ENCODE measurements at places on chromosomes 5 and 9. TPM values are rescaled to one million over a fixed set of nuclear protein-coding genes. Genes with fewer than 3 reads are reported as not detected.

- DNase-seq = no peak
Measured at GRCh38 chr9:85200726-85201404, 531.3 kb downstream of the NTRK2 start.

- DNase-seq = peak; percentile 23
Measured at GRCh38 chr9:117487555-117488175, 72.8 kb upstream of the ASTN2 start.

- DNase-seq = peak; percentile 42
Measured at GRCh38 chr5:139698490-139699146, 50.5 kb downstream of the CXXC5 start.

DNA sequence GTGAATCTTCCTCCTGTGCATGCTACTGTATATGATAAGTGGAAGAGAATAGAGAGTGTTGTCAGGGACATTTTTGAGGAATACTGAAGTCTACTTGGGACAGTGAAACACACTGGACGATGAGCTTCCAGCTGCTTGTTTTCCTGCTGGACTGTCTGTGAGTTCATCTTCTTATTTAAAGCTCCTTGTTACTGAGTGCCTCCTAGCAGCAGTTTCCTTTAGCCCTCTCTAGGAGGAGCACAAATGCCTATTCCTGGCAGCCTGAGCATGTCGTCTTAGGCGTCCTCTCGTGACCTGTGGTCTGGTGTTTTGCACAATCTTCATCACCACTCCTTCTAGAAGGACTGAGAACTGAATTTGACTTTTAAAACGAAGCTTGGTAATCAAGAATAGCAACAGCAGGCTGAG lies 43.8 kb downstream of the ANKRD33B start:
- no peak for DNase-seq

PHF24 gene
- total RNA-seq = not detected

GRCh38 chr5:63685454-63685853 lies 276.8 kb downstream of the HTR1A start:
- no peak for DNase-seq

LCN10 gene
- 0.38 TPM for total RNA-seq

IDNK gene
- total RNA-seq = 4.6 TPM

GRCh38 chr9:128087262-128087661 lies 19.2 kb downstream of the SLC25A25 start:
- no peak for DNase-seq

SLC46A2 gene
- not detected for total RNA-seq

GRCh38 chr5:141864371-141865370 lies 13.5 kb downstream of the PCDH1 start:
- DNase-seq = no peak

DNA sequence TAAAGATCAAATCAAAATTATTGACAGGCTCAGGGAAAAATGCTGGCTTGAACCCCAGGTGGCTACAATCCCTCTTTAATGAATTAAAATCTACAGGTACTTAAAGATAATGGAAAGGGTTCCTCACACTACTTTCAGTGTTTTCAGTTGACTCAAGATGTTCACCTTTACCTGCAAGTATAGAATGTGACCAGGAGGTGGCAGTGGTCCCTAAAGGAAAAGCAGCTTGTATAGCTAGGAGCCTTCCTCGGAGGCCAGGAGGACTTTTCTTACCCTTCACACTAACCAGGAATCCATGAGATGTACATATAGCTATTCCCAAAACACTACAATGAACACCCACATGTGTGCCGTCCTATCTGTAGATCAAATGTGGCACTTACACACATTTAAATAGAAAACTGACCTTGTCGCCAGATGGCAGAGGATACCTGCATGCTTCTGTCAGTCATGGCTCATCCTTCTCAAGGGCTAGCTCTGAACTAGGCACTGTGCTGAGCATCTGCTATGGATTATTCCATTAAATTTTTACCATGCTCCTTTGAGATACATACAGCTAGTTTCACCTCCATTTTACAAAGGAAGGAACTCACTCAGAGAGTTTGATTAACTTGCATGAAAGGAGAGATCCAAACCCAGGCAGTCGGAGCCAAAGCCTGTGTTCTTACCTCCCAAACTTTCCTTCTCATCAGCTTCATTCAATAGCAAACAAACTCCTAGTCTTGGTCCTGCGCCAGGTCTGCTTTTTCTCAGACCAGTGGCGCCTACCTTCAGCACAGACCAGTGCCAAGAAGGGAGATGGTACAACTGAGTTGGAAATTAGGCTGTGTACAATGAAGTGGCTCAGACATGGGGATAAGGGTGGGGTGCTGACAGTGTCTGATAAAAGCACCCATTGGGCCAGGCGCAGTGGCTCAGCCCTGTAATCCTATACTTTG lies 24.5 kb downstream of the C9orf152 start:
- DNase-seq = peak; percentile 64

PAIP2 gene
- 179 TPM for total RNA-seq

GRCh38 chr5:138664276-138664943 lies 88.8 kb upstream of the CTNNA1 start:
- no peak for DNase-seq

GRCh38 chr9:89746385-89747116 lies 141.7 kb downstream of the GADD45G start:
- DNase-seq = no peak

DNA sequence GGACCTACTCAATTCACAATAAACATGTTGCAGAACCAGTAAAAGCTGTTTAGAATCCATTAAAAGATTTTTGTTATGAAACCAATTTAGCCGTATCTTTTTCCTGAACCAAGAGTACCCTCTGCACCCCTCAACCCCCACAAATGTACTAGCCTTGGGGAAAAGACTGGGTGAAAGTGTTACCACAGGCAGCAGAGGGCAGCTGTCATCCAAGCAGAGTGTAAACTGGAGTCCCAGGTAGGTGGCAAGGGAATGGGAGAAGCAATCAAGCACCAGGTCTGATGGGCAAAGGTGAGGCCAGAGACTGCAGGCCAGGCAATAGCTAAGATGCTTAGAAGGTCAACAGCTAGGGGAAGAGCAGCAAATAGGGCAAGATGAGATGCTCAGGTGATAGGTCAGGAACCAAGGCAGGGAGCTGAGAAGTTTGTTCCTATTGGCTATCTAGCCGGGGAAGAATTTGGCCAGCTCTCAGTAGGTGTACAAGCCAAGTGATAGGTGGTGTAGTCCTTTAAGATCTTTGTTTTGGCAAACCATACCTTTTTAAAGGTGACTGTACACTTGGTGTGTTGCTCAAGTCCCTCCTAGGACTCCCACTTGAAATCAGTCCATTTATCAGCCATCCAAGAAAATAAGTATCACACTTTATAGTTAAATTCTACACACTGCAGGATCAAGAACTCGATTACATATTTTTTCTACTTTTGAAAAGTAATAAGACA lies 77.8 kb upstream of the CCDC112 start:
- DNase-seq = no peak

DNA sequence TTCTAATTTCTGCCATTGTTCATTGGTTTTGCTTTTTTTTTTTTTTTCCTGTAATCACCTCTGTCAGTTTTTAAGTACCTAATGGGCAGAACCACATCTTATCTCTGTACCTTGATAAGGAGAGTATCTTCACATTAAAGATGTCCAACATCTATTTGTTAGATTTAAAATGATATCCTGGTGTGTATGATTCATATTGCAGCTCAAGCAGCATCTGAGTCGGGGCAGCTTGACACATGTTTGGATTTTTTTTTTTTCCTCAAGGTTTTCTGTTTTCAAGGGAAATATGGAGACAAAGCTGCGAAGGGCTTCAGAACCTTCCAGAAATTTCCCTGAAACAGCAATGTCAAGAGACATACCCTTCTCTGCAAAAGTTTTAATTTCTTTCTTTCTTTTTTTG lies 164.7 kb downstream of the DOCK2 start:
- DNase-seq = no peak

HARS1 gene
- total RNA-seq = 70.2 TPM

- no peak for DNase-seq
Measured at GRCh38 chr9:121949766-121950165, 143.3 kb downstream of the TTLL11 start.

CDH9 gene
- not detected for total RNA-seq

DNA sequence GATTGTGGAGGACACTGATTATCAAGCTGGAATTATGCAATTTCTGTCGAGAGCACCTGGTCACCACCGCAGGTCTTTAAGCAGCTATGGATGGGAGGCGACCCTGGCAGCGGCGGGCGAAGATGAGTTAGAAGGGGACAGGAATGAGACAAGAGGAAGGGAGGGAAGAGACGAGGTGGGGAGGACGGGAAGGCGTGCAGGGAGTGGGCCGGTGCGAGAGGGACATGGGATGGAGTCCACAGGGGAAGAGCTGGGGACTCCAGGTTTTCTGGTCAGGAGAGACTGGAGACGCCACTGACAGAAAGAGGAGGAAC lies 192.3 kb downstream of the MELK start:
- no peak for DNase-seq

DNA sequence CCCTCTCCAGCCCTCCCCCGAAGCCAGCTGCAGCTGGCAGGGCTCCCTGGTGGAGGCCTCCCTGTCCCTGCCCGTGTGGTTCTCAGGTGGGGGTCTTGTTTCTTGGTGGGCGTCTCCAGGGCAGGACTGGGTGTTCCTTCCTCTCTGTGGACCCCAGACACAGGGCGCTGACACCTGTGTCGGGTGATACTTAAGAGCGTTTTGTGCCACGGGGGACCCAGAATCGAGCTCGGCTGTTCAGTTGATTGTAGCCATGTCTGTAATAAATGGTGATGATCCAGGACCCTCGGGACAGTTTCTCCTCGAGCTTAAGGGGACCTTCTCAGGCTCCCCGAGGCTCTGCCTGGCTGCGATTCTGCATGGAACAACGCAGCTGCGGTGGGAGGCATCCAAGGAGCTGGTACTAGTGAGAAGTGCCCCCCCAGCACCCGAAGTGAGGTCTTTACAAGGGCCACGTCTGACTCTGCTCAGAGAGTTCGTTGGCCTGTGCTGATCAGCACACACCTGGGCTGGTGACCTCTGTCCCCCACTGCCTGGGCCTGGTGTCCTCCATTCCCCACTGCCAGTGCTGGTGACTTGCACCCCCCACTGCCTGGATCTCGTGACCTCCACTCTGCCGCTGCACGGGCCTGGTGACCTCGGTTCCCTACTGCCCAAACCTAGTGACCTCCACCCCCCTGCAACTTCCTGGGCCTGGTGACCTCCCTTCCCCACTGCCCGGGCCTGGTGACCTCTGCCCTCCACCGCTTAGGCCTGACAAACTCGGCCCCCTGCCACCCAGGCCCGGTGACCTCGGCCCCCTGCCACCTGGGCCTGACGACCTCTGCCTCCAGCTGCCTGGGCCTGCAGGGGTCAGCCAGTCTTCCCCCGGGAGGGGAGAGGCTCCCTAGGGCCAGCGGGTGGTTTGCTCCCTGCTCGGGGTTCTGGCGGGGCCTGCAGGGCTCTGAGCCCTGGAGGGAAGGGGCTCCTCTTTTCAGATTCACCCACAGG lies 36.0 kb downstream of the NDUFS6 start:
- DNase-seq = no peak

DNA sequence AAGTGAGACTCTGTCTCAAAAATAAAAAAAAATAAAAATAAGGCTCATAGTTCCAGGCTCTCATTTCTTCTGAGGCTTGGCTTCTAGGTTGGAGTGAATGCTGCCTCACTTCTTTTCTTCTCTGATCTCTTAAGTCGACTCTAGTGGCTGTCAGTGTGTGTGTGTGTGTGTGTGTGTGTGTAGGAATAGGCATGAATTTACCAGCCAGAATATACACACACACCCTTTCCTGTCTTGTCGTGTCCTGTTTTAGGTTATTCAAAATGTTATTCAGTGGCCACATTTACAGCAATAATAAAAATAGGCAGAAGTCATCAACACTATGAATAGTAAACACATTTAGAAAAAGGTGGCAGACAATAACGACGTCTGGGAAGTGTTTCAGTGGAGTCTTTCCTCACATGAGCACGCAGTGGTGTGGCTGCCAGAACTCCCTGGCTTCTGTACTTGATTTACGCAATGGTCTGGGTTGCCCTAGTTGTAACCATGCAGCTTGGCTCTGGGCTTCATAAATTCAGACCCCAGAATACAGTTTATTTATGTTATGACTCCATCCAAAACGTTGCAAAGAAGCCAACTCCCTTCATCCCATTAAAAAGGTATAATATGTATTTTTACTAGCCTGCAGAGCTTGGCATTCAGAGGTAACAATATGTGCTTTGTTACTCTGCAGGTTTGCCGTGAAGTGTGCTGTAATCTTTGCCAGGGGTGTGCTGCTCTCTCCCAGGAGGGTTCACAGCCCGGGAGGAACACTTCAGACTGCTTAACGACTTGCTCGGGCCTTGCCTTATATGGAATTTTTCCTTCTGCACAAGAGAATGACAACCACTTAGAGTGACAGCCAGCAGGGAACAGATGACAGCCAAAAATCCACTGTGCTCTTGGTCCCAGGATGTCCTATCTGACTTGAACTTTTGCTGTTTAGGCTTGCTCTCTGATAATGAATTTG lies 34.4 kb upstream of the PALM2AKAP2 start:
- DNase-seq = no peak

SPINK6 gene
- not detected for total RNA-seq

GRCh38 chr9:136052991-136053756 lies 41.9 kb downstream of the NACC2 start:
- DNase-seq = no peak

- no peak for DNase-seq
Measured at GRCh38 chr5:6486074-6486473, 37.4 kb downstream of the UBE2QL1 start.

DNA sequence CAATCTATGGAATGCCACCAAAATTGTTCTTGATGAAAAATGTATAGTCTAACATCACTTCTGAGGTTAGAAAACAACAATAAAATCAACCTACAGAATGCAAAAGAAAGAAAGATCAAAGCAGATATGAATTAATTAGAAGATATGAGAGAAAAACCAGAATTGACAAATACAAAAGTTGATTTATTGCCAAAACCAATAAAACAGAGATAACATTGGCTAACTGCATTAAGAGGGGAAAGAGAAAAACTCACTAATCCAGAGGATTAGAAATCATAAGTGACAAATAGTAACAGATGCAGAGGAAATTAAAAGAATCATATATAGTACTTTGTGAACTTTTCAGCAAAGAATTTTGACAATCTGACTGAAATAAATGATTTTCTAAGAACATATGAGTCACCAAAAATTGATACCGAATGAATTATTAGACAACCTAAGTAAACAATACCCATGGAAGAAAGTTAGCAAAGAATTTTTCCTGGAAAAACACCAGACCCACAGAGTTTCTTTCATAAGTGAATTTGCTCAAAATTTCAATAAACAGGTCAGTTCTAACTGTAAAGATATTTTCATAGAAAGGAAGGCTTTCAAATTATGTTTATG lies 167.7 kb downstream of the AOPEP start:
- no peak for DNase-seq

DNA sequence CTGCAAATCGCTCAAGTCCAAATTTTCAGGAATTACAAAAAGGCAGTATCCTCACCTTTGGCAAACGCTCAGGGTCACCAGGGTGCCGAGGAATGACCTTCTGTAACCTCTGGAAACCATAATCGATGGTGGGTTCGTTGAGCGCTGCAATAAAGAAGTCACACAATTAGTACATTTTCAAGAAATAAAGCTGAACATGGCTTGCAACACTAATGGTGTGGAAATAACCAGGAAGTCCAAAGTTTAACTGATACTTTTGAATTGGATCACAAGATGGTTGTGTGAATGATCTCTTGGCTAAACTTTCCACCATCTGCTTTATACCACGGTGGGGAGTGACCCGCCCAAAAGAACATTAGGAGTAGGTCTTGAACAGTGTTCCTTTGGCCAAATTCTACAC lies 368.7 kb downstream of the EBF1 start:
- no peak for DNase-seq

- no peak for DNase-seq
Measured at GRCh38 chr5:171416160-171417049, 3.0 kb upstream of the FGF18 start.
